ENCODE measurements at places on chromosomes 4 and X. TPM values are rescaled to one million over a fixed set of nuclear protein-coding genes. Genes with fewer than 3 reads are reported as not detected.
A peak's percentile ranks its signal among the peaks of the same experiment; 100 is the strongest.

Gene CNGA2
- polyA plus RNA-seq, result not detected

Gene FGB
- 213 TPM for polyA plus RNA-seq

Gene MMRN1
- 22.4 TPM for polyA plus RNA-seq

Gene RTL5
- polyA plus RNA-seq, result 6.9 TPM

Gene RNF150
- 9.0 TPM for polyA plus RNA-seq

Gene FDCSP
- 0.18 TPM for polyA plus RNA-seq

Gene FBXW7
- 19.2 TPM for polyA plus RNA-seq

Gene XPNPEP2
- 353 TPM for polyA plus RNA-seq

Gene WDFY3
- 28.9 TPM for polyA plus RNA-seq

Gene ETDB
- not detected for polyA plus RNA-seq

- H3K36me3 ChIP-seq, result no peaks in the 10 kb centered on the region
- no peak for DNase-seq
- no peaks in the 10 kb centered on the region for H3K27me3 ChIP-seq
- H3K4me1 ChIP-seq, result no peaks in the 10 kb centered on the region
- no peak overlapping the region for H3K27ac ChIP-seq
Measured at GRCh38 chr4:175614890-175615289, 197.2 kb downstream of the GPM6A start.

DNA sequence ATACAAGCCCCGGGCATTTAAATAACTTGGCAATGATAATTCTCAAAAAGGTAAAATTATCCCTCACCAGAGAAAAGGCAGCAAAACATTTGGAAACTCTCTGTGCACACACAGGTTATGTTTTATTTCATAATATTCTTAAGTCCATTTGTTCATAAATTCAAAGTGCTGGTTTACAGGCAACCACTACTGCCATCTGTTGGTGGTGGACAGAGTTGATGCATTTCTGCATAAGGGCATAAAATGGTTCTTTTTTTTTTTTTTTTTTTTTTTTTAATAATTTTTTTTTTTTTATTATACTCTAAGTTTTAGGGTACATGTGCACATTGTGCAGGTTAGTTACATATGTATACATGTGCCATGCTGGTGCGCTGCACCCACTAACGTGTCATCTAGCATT is 31.5 kb upstream of the IL21 start:
- no peaks in the 10 kb centered on the region for H3K36me3 ChIP-seq
- no peaks in the 10 kb centered on the region for H3K4me1 ChIP-seq
- H3K27me3 ChIP-seq, result no peaks in the 10 kb centered on the region
- DNase-seq, result peak; percentile 6
- no peak overlapping the region for H3K27ac ChIP-seq

GRCh38 chr4:150875367-150875766 is 139.7 kb downstream of the LRBA start:
- no peak overlapping the region for H3K27ac ChIP-seq
- H3K4me1 ChIP-seq, result no peaks in the 10 kb centered on the region
- DNase-seq, result no peak

GRCh38 chrX:15864629-15865028 is 10.0 kb upstream of the AP1S2 start:
- DNase-seq, result no peak
- no peak overlapping the region for H3K4me3 ChIP-seq
- H3K36me3 ChIP-seq, result no peaks in the 10 kb centered on the region
- peaks cover 4% of the 10 kb centered on the region for H3K4me1 ChIP-seq
- H3K27me3 ChIP-seq, result no peaks in the 10 kb centered on the region

DNA sequence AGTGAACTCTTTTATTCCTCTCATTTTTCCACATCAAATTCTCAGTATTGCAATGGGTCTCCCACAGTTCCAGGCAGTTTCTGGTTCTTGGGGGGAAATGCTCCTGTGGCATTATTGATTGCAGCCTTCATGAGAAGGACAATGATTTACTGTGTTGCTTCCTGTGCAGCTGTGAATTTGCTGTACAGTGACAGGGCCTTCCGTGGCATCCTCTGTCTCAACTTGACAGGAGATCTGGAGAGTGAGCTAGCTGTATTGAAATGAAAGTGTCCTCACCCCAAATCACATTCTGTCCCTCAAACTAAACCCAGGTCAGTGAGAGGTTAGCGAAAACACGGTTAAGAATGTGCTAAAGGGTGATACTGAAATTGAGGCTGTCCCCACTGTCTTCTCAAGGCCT is 77.1 kb upstream of the ATOH1 start:
- no peak for DNase-seq
- H3K36me3 ChIP-seq, result no peaks in the 10 kb centered on the region
- no peaks in the 10 kb centered on the region for H3K4me1 ChIP-seq
- no peaks in the 10 kb centered on the region for H3K27me3 ChIP-seq

DNA sequence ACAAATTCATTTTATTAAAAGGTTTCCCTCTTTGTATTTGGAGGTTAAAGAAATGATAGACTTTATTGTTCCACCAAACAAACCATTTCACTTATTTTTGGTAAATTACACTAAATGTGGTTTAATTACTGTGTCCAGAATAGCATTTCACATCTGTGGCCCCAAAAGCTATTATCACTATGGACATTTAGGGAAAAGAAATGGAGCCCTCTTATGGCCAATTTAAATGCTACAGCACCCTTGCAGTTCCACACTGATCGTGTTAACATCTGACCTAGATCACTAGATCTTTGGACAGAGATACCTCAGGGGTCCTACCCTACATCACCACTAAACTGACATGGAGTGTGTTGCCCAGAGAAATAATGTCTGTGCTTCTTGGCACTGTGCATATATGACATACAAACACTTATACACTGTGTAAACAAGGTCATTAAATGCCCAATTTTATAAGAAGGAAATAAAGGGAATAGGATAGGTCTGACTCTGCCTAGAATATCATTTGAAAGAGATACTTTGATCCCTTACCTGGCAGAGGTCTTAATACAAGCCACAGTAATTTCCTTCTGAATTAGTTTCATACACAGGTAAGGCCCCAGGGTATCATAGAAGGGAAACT is 163.9 kb downstream of the KDR start:
- no peaks in the 10 kb centered on the region for H3K36me3 ChIP-seq
- no peak for DNase-seq
- H3K4me3 ChIP-seq, result no peak overlapping the region
- no peaks in the 10 kb centered on the region for H3K27me3 ChIP-seq
- no peaks in the 10 kb centered on the region for H3K4me1 ChIP-seq
- no peak overlapping the region for H3K27ac ChIP-seq

- peak overlapping the region; percentile 40 for H3K4me3 ChIP-seq
- H3K27ac ChIP-seq, result no peak overlapping the region
- DNase-seq, result no peak
- no peaks in the 10 kb centered on the region for H3K36me3 ChIP-seq
Measured at GRCh38 chr4:185128272-185129119, 14.6 kb upstream of the SLC25A4 start.

- no peak for DNase-seq
- no peaks in the 10 kb centered on the region for H3K36me3 ChIP-seq
- H3K27me3 ChIP-seq, result no peaks in the 10 kb centered on the region
- no peak overlapping the region for H3K27ac ChIP-seq
- H3K4me3 ChIP-seq, result no peak overlapping the region
Measured at GRCh38 chrX:131394384-131394783, 105.3 kb upstream of the IGSF1 start.

DNA sequence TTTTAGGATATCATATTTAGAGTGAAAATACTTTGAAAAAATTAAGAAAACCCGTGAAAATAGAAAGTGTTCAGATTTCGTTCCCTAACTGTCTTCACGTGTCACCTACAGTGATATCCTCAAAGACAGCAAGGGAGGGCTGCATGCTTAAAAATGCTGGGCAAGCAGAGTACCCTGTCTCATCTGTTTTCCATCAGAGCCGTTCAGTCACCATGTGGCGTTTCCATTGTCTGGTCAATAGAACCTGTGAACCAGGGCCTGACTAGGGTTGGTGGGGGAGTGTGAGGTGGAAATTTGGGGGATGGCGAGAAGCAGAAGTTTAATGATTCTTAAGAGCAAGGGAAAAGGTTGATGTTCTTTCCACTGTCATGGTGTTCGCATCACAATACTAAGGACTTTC is 173.9 kb downstream of the BMPR1B start:
- no peaks in the 10 kb centered on the region for H3K36me3 ChIP-seq
- no peaks in the 10 kb centered on the region for H3K27me3 ChIP-seq

DNA sequence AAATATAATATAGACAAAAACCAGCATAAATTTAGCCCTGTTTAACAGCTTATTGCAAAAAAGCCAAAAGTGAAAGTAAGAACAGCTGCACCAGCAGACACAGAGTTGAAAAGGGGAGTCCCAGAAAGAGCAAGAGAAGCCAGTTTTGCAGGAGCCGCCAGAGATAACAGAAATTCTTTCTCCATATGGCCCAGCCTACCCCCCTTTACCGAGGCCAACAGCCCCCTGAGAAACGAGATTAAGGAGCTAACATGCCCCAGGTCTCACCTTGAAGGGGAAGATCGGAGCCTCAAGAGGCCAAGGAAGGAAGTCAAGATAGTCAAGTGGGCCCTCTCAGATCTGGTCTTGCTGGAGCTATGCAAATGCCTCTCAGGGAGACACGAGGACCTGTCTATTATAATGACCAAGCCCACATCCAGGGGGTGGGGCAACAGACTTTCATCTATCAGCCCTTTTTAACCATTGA is 4.8 kb downstream of the ACOX3 start:
- peaks cover 31% of the 10 kb centered on the region for H3K4me1 ChIP-seq
- peak overlapping the region; percentile 75 for H3K27ac ChIP-seq
- H3K4me3 ChIP-seq, result peak overlapping the region; percentile 21
- H3K36me3 ChIP-seq, result no peaks in the 10 kb centered on the region
- H3K27me3 ChIP-seq, result no peaks in the 10 kb centered on the region
- peak; percentile 46 for DNase-seq

GRCh38 chr4:22427675-22428074 is 88.2 kb downstream of the ADGRA3 start:
- peaks cover 17% of the 10 kb centered on the region for H3K36me3 ChIP-seq
- H3K27me3 ChIP-seq, result no peaks in the 10 kb centered on the region
- H3K27ac ChIP-seq, result no peak overlapping the region

DNA sequence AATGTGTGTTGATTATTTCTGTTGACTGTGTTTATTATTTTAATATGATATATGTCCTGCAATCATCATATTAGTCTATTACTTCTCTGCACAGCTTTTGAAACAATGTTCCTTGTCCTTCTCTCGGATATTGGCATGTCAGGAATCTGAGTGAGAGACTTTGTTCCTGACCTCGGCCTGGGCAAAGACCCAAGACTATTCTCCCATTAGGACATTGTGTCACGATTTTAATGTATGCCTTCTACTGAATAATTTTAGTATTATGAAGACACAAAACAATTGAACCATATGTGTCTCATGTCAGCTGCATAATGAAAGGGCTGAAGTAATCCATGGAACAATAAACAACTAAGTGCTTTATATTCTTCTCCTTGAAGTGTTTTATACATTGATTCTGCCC is 580.8 kb upstream of the TENM3 start:
- H3K27ac ChIP-seq, result no peak overlapping the region
- no peaks in the 10 kb centered on the region for H3K27me3 ChIP-seq
- H3K4me3 ChIP-seq, result no peak overlapping the region
- no peaks in the 10 kb centered on the region for H3K36me3 ChIP-seq
- DNase-seq, result no peak

GRCh38 chr4:4349867-4350266 is 37.0 kb upstream of the NSG1 start:
- no peaks in the 10 kb centered on the region for H3K36me3 ChIP-seq
- no peak overlapping the region for H3K27ac ChIP-seq
- no peaks in the 10 kb centered on the region for H3K4me1 ChIP-seq
- H3K4me3 ChIP-seq, result no peak overlapping the region
- no peak for DNase-seq

DNA sequence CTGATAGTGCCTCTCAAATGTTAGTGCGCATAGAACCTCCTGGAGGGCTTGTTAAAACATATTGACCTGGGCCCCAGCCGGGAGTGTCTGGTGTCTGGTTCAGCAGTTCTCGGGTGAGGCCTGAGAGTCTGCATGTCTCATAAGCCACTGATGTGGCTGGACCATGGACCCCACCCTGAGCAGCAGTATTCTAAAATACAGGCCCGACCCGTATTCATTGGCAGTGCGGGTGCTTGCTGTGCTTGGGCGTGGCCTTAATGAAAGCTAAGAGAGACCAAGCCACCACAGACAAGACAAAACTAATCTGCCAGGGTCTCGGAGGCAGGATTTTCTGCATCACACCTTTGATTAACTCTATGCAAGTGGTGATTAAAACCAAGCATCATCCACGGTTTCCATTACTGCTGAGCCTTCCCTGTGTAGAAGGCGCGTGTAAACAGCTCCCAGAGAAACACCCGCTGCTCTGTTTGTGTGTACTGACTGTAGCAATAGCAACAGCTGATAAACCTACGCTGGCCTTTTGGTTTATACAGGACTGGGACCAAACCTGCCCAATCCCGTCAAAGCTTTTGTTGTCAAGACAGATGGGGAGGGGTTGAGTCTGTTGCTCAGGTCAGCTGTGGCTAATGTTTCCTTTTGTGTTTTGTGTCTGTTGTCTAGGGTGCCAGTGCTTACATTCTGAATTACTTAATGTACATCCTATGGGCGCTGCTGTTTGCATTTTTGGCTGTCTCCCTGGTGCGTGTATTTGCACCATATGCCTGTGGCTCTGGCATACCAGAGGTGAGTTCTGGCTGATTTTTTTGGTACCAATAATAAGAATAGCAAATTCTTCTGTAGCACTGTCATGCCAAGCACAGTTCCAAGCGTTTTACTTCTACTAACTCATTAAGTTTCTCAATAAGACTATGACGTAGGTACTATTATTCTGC is 40.8 kb downstream of the CLCN4 start:
- no peak overlapping the region for H3K27ac ChIP-seq
- DNase-seq, result no peak
- no peak overlapping the region for H3K4me3 ChIP-seq
- no peaks in the 10 kb centered on the region for H3K36me3 ChIP-seq
- H3K27me3 ChIP-seq, result no peaks in the 10 kb centered on the region
